ENCODE measurements at places on chromosomes 7 and 10.

DNA sequence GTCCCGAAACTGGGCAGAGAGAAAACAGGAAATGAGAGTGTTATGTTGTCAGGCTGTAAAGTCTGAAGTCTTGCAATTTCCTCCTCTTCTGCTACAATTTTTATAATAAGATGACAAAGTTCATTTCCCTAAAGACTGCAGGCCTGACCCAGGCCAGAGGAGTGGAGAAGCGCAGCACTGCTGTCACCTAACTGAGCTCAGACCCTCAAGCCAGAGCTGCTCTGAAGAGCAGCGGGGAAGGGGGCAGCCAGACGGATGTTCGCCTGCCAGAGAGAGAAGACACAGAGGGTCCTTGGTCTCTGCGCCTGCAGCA lies 12.6 kb upstream of the AOAH start:
- no peak for DNase-seq

DNA sequence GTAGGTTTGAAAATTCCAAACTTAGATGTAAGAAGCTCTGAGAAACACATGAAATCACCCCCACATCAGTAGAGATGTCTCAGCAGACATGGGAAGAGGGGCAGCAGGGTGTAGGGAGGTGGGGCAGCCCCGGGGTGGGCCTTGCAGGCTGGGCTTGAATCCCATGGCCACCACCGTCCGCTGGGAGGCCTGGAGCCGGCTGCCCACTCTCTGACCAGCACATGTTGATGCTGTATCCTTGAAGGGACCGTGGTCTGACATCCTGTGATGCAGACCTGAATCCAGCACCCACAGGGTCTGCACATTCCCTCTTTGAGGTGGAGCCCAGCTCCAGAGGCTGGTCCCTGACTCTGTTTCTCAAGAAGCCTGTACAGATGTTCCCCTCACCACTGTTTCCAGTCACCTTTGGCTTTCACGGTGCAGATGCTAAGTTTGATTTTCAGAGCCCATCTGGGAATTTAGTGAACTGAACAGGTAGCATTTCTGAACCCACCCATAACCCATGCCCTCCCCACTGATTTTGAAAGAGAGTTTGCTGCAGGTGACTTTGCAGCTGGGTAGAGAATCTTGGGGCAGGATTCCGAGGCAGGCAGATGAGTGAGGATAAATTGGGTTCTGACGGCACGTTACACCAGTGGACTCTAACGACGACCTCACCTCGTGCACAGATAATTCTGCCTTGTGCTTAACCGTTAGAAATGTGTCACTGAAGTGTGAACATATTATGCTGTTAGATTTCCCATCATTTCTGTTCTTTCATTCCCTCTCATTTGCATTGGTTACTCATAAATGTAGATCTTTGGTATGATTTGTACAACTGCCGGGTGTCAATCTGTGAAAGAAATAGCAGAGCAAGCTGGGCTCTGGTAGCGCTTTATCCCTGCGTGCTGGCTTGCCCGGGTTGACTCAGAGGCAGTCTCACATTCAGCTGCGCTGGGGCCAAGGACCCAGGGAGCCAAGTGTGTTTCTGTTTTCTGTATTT lies 45.7 kb downstream of the IKZF1 start:
- no peak for DNase-seq

DNA sequence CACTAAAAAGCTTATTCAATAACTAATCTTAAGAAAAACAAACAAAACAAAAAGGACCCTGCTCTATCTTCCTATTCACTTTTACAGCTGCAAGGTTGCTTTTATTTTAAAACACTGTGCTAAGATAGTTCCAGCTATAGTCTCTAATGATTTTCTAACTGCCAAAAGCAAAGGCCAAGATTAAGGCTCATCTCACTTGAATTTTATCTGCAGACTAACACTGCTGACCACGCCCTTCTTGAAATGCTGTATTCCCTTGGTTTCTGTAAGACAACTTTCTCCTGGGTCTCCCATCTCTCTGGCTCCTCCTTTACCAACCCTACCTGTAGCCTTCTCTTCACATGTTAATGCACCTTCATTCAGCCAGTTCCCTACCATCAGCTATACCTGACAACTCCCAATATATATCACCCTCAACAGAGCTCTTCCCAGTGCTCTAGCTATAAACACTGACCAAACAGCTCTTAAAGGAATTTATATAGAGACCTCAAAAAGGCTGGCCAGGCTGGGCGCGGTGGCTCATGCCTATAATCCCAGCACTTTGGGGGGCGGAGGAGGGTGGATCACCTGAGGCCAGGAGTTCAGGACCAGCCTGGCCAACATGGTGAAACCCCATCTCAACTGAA lies 11.7 kb downstream of the SRPK2 start:
- no peak for DNase-seq

DNA sequence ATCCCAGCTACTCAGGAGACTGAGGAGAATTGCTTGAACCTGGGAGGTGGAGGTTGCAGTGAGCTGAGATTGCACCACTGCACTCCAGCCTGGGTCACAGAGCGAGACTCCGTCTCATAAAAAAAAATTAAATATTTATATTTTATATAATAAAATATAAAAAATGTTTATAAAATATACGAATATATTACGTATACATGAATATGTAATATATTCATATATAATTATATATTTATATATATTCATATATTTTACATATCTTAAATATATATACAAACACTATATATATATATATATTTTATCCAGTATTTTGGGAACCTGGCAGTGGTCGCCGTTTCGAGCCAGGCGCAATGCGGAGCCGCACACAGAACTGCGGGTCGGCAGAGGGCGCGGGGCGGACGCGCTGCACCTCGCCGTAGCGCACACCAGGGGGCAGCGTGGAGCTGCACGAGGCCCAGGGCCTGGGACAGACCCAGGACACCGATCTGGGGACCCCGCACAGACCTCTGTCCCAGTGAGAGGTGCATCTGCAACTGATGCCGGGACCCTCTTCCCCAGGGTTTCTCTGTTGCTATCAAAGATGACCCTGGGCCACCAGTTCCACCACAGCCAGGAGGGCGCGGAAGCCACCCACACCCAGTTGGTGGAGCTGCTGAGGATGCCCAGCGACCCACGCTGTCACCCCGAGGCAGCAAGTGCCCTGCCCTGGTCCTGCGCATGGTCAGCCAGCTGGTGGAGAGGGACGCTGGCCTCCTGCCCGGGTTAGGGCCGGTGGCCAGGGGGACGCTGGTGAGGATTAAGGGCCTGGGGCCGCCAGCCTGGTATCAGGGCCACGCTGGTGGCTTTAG lies 22.7 kb downstream of the AP5Z1 start:
- DNase-seq = peak; percentile 43

DNA sequence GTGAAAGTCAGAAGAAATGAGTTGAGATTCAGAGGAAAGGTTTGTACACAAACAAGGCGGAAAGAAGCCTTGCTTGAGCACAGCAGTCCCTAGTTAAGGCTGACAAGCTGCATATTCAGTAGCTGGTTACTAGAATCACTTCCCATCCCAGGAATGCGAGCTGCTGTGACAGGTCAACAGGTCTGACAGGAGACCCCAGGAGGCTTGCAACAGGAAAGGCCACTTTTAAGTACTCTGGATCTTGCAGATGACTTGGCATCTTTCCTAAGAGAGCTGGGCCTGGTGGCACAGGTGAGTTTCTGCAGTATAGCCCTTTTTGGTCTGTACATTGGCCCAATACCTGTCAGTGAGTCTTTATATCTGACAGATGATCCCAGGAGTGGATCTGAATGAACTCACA lies 35.7 kb upstream of the UNC5B start:
- DNase-seq = no peak
